ENCODE measurements at places on chromosomes 7 and 10.

DNA sequence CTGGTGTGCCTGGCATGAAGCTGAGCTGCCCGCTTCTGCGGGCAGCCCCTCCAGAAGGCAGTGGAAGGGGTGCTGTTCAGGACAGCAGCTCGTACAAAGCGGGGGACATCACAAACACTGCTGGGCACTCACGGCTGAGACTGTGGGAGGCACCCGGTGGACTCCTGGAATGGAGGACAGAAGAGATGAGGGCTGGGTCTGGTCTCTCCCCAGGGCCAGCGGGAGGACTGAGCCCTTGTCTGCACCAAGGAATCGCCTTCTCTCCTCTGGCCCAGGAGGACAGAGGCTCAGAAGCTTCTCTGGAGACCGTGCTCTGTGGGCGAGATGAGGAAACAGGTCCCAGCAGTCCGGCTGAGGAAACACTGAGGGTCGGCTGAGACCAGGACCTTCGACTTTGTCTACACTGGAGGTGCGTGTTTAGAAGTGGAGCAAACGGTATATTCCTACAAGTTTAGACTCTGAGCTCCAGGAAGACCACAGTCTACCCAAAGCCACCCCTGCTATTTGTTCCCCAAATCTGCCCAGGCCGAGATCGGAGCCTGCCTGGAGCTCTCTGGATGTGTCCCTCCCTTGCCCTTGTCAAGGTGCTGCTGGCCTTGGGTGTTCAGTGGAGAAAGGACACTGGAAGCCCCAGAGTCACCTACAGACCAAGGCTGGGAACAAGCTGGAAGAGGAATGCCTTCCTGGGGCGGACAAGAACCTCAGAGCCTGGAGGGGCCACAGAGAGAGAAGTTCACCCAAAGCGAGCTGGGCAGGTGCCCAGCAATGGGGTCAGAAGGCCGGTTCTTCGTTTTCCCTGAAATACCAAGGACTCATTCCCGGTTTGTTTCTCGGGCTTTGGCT is 12.9 kb upstream of the INPP5A start:
- no peak for DNase-seq
- H3K27ac ChIP-seq, result no peak overlapping the region
- H3K4me3 ChIP-seq, result no peak overlapping the region

DNA sequence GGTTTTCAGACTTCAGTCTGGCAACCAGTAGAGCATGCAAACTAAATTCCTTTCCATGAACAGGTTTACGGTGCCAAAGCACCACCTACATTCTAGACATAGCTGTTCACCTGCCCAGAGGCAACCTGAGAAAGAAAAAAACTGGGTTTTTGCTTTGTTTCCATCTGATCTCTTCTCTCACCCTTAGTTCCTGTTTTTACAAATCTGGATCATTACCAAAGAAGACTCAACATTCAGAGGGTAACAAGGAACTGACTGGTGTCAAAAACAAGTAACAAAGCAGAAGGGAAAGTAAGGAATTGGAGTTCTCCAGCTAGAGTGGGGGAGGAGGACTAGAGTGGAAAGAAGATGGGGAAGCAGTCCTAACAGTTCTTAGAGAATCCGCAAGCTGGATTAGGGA is 36.4 kb downstream of the CPVL start:
- H3K36me3 ChIP-seq, result no peaks in the 10 kb centered on the region
- DNase-seq, result no peak
- peaks cover 38% of the 10 kb centered on the region for H3K27me3 ChIP-seq

- H3K4me3 ChIP-seq, result no peak overlapping the region
- H3K4me1 ChIP-seq, result peaks cover 13% of the 10 kb centered on the region
- no peaks in the 10 kb centered on the region for H3K27me3 ChIP-seq
- H3K27ac ChIP-seq, result no peak overlapping the region
- H3K36me3 ChIP-seq, result no peaks in the 10 kb centered on the region
Observed at GRCh38 chr7:106313966-106314365, 29.2 kb upstream of the NAMPT start.

DNA sequence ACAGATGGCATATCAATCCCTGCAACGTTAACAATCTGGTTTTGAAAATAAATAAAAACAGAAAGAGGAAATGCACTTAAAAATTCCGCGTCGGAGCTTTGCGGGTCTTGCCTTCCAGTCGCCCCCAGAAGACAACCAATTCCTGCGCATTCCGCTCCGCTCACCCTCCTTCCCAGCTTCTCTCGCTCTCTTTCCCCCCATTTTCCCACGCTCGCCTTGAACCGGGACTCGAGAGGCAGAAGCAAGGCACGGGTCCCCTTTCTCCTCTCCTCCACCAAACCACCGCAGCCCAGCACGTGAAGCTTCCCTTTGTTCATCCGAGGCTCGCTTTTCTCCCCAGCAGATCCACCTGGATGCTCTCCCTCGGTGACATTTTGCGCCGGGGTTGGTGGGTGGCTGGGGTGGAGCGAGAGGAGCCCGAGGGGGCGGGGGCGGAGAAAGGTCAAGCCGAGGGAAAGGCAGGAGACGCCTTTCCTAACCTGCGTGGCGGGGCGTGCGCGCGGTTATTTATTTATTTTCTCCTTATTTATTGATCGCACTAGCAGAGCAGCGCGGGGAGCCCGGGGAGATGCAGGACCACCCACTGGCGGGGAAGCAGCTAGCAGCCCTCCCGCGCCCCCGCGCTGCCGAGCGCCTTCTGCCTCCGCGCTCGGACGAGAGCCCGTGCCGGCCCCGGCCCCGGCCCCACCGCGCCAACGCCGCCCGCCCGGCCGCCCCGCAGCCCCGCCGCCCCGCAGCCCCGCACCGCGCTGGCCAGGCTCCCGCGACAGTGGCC is at the start of gene KCND2:
TSS of gene KCND2 (plus strand) at position 475 of the 775 bp plus-strand sequence.
- no peak within 1 kb of the TSS for H3K27ac ChIP-seq

- no peaks in the 10 kb centered on the region for H3K27me3 ChIP-seq
- H3K4me3 ChIP-seq, result no peak overlapping the region
- no peaks in the 10 kb centered on the region for H3K4me1 ChIP-seq
- DNase-seq, result no peak
Observed at GRCh38 chr7:4025694-4026615, 656.1 kb upstream of the FOXK1 start.

GRCh38 chr10:6755781-6756460 is 175.8 kb upstream of the PRKCQ start:
- no peak overlapping the region for H3K4me3 ChIP-seq
- no peaks in the 10 kb centered on the region for H3K36me3 ChIP-seq
- H3K27ac ChIP-seq, result no peak overlapping the region
- DNase-seq, result peak; percentile 60
- no peaks in the 10 kb centered on the region for H3K27me3 ChIP-seq
- 0 out of 2 replicates have a peak, but pooled peaks cover 6% of the 10 kb centered on the region for H3K4me1 ChIP-seq

GRCh38 chr7:90736968-90737939 is 141.1 kb downstream of the CDK14 start:
- H3K27me3 ChIP-seq, result no peaks in the 10 kb centered on the region
- H3K36me3 ChIP-seq, result no peaks in the 10 kb centered on the region
- DNase-seq, result no peak
- H3K4me3 ChIP-seq, result no peak overlapping the region
- H3K27ac ChIP-seq, result no peak overlapping the region

GRCh38 chr7:27191833-27192545 is 7.0 kb upstream of the HOXA11 start:
- H3K36me3 ChIP-seq, result no peaks in the 10 kb centered on the region
- DNase-seq, result no peak
- H3K4me1 ChIP-seq, result no peaks in the 10 kb centered on the region
- no peaks in the 10 kb centered on the region for H3K27me3 ChIP-seq
